Uterine smooth muscle cell (primary cell): ENCODE measurements at places on chromosomes 5 and 9. TPM values are rescaled to one million over a fixed set of nuclear protein-coding genes. Genes with fewer than 3 reads are reported as not detected.

The FOXD4L5 gene
- not detected in 2 replicates for total RNA-seq

The PALM2AKAP2 gene
- total RNA-seq = 7.7 and 20.4 TPM in 2 replicates

The PCDHGB6 gene
- 2.4 and 2.9 TPM in 2 replicates for total RNA-seq

The PLGRKT gene
- 23.6 and 34.0 TPM in 2 replicates for total RNA-seq

The EIF4E1B gene
- total RNA-seq = not detected in 2 replicates

The MARCHF3 gene
- total RNA-seq = 10.7 and 11.2 TPM in 2 replicates
